Fibroblast of skin of back (primary cell): ENCODE measurements at places on chromosomes 5 and 9.

DNA sequence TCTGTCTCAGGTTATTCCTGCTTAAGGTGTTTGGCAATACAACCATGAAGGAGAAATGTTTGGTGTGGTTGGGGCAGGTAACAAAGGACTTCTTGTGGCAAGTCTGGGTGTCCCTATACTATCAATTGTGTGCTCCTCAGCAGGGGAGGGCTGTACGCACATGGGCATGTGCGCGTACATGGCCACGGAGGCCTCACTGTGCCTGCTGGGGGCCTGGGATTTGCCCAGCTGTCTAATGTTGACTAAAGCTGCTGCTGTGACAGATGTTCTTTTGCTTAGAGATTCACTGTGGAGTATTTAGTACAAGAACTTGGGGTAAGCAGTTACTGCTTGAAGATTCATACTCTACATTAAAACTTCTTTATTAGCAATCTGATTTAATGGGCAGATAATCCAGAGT lies 97.5 kb downstream of the HSPA4 start:
- no peak for DNase-seq

DNA sequence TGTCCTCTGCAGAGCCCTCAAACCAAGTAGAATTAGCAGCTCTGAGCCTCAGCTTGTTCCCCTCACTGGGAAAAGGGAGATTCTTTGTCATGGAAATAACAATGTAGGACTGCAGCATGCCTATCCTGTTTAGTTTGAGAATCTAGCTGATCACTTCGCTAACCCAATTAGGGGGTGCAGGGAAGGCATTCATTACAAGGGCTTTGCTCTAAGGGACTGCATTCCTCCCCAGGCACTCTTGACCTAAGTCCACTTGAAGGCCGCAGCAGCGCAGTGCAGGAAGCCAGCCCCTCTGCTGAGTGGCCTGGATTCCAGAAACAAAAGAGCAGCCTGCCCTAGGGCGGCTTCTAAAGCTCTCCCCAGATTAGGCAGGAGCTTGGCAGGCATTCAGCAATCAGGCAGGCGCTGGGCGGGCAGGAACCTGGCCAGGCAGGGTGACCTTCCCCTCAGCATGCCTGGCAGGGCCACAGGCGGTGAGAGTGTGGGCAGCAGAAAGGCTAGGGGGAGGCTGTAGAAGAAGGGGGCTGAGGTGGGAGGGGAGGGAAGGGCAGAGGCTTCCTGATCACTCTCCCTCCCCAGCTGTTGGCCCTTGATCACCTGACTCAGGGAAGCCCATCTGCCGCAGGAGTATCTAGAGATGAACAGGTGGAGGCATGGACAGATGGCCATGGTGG lies 24.8 kb downstream of the CCNJL start:
- no peak for DNase-seq

DNA sequence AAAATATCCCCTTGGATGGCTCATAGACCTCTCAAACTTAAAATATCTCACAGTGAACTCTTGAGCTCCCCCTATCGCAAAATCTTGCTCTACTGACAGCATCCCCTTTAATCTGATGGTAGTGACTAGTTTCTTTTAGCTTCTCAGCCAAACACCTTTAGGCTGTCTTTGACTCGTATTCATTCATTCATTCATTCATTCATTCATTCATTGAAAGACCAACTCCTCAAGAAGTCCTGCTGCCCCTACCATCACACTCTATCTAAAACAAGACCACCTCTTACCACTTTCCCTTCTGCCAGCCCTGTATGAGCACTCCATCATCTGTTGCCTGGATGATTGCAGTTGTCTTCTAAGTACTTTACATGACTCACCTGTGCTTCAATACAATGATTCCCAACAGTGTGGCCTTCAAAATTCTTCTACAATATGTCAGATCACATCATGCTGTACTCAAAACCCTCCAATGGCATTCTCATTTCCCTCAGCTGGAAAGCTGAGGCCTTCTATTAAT lies 46.8 kb downstream of the ITGA2 start:
- peak; percentile 9 for DNase-seq

DNA sequence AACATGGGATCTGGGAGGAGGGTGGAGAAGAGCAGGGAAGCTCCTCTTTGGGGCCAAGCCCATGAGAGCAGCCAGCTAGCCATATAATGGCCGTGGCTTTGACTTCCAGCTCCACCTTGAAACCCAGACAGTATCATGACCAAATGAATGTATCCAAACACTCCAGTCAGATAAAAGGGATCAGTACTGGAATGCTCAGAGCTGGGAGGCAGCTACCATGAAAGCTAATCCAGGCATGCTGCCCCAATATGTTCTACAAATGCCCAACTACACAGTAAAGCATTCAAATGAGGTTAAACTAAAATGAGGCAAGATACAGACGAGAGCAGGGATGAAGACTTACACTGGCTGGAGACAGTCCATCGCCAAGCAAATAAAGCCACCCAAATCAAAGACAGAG lies 69.4 kb downstream of the FRMD3 start:
- no peak for DNase-seq

- DNase-seq: no peak
Observed at GRCh38 chr9:135413461-135413860, 66.1 kb upstream of the PPP1R26 start.

GRCh38 chr9:89730715-89731114 lies 125.9 kb downstream of the GADD45G start:
- no peak for DNase-seq

DNA sequence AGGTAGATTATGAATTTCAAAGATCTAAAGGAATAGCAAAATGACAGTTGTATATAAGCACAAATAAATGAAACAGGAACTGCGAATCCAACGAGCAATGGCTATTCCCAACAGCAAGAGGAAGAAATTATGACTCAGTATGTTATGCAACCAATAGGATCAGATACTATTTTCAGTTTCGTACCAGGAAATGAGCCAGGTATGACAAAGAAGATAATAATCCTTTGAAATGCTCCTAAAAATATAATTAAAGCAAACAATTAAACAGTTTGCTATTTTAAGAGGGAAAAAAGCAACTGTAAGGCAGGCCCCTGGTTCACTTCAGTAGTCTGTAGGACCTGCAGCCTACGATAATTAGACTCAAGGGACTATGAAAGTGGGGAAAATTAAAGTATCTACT lies 58.9 kb downstream of the AUH start:
- DNase-seq: peak; percentile 79

DNA sequence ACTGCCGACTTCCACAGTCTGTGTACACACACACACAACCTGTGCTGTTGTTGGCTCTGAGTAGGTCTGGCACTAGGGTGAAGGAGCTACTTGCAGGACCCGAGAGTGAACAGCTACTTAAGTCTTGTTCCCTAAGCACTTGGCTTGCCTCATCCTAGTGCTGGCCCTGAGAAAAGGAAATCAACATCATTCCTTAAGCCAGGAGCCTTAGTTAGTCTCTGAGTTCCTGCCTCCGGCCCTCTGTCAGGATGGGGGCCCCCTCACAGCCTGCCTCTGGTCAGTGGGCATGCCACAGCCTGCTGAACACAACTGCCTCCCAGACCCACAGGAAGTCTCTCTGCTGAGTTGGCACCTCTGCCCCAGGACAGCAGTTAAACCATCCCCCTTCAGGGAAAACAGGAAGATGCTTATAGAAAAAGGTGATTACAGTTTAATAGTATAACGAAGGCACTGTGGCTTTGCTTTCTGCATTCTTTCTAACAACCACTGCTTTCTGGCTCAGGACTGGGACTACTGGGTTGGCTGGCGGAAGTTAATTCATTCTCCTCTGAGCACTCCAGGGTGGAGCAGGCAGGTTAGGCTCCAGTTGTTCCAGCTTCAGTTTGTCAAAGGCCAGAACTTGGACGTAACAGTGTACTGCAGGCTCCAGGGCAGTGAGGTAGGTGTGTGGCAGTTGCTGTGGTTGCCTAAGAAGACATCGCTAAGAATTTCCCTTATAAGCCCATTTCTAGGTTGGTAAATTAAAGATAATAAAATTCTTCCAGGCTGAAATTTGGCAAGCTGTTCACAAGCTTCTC lies 2.8 kb downstream of the MAMDC2 start:
- peak; percentile 23 for DNase-seq

GRCh38 chr9:70603020-70603411 lies 188.6 kb upstream of the KLF9 start:
- no peak for DNase-seq

DNA sequence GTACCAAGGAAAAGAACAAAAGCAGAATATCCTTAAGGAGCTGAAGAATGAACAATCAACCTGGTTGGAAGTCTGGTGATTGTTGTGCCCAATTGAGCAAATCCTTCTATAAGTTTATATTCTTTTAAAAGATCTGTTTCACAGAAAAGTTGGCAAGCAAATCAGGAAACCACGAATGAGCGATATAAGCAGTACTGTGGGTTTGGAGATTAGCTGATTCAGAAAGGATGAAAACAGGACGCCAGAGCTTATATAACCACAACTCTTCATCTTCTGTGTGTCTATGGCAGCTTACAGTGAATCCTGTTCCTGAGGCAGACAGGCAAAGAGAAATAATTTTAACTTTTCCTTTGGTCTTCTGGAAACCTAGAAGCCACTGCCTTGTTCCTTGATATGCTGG lies 61.7 kb downstream of the SLC38A9 start:
- peak; percentile 39 for DNase-seq

GRCh38 chr5:138241688-138242571 lies 28.8 kb upstream of the CDC23 start:
- peak; percentile 15 for DNase-seq

DNA sequence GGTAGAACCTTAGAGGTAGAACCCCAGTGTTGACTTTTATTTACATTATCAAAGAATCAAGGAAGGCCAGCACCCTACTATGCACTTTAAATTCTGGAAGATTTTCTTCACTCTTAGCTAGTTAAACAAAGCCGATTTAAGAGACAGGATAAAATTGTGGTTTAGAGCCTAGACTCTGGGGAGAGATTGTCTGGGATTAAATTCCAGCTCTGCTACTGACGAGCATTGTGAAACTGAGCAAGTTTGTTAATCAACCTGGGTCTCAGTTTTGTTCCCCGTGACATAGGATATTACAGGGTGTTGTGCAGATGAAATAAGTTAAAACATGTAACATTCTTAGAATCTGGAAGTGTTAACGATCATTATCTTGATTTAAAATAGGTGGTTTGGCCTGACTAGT lies 83.5 kb downstream of the FEM1C start:
- peak; percentile 14 for DNase-seq

- no peak for DNase-seq
Observed at GRCh38 chr5:117604845-117605244, 1030.2 kb upstream of the SEMA6A start.

DNA sequence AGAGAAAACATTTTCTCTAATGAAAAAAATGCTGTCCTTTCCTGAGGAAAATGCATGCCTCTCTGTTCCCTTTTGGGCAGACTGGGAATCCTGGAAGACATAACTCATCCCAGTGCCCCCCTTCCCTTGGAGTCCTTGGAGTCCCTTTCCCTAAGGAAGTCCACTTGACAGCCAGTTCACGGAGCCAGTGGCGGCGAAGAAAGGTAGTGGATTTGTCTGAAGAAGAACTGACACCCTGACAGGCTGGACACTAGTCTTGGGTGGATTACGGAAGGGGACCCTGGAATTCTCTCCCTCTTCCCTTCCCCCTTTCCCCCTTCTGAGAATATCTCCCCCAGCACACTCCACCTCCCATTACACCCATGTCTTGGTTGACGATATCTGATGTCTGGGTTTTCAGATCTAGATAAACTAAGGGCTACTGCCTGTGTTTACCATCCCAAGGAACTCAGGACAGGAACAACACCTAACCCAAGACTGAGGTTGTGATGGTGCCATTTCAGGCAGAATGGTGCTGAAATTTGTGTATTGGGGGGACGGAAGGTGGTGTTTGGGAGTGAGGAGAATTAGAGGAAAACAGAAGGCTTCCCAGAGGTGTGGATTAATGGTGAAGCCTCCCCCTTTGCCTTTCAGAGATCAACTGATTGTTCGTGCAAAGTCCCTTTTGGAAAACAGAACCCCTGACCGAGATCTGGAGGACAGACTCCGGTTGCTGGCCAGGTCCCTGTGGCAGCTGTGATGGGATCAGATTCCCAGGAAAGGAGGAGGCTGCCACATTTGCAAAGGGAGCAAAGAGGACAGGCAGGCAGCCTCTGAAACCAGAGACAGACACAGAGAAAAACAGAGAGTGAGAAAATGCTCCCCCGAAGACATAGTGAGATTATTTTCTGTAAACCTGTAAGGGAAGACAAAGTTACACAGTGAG lies 704 bp downstream of the SPARC start:
- peak; percentile 56 for DNase-seq

GRCh38 chr9:112997236-112997941 lies 14.6 kb downstream of the ZNF883 start:
- DNase-seq: no peak

GRCh38 chr9:70760228-70760627 lies 345.8 kb upstream of the KLF9 start:
- DNase-seq: no peak

DNA sequence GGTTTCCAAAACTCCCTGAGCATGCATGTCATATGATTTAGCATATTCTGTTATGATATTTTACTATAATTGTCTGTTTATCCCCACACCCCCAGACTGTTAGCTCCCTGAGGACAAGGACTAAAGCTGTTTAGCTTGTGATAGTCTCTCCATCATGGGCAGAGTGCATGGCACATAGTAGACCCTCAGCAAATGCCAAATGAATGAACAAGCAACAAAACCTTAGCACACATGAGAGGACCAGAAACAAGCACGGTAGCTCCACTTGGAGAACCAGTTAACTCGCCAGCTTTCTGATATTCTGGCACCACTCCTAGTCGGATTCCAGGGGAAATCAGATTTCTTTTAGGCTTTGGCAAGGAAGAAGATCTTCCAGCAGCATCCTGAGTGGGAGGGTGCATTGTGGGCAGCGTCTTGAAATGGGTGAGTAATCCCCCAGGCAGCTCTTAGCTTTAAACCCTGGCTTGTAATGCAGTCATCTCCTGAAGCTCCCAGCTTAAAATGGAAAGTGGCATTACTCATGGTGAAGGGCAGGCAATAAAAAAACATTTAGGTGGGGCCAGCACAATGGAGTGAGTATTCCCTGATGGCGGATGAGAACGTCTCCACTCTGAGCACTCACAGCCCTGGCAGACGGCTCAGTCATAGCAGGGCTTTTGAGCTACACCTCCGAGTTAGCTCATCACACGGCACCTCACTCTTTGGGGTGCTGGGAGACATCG lies 41.1 kb downstream of the FGF1 start:
- peak; percentile 100 for DNase-seq

DNA sequence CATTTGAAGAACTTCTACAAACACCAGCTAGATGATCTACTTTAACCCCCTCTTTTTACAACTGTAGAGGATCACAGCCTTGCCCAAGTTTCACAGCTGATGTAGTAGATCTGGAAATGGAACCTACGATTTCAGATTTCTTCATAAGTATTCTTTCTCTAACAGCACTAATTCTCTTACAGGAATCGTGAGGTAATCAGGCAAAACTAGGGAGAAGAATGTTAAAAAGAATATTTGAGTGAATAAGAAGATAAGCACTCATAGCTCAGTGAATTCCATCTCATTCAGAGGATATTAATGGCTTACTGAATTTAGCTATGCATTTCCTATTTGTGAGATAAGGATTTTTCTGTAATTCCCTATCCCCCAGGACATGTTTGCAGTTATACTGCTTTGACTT lies 42.1 kb downstream of the NADK2 start:
- DNase-seq: peak; percentile 60

GRCh38 chr9:115202181-115202580 lies 84.2 kb upstream of the TNC start:
- no peak for DNase-seq
